ENCODE measurements at places on chromosomes 7 and 10. TPM values are rescaled to one million over a fixed set of nuclear protein-coding genes. Genes with fewer than 3 reads are reported as not detected.

Gene KLF6
- 70.4 TPM for total RNA-seq

Gene AKR1E2
- total RNA-seq, result 17.5 TPM

Gene NOM1
- total RNA-seq, result 16.9 TPM

Gene PLXDC2
- 3.0 TPM for total RNA-seq

Gene CPXM2
- 16.8 TPM for total RNA-seq

Gene STK32C
- 15.2 TPM for total RNA-seq

Gene SPDYE2B
- total RNA-seq, result not detected

Gene LIPK
- total RNA-seq, result not detected

Gene EGR2
- total RNA-seq, result 0.61 TPM

Gene ASB4
- 0.16 TPM for total RNA-seq

Gene CPA2
- not detected for total RNA-seq

Gene GFRA1
- total RNA-seq, result 31.3 TPM

Gene ICA1
- total RNA-seq, result 0.12 TPM

Gene ZNF282
- 42.9 TPM for total RNA-seq

Gene TMEM254
- total RNA-seq, result 11.2 TPM

Gene MYOZ1
- 0.12 TPM for total RNA-seq

Gene EEPD1
- total RNA-seq, result 7.9 TPM

Gene ADAMTS14
- total RNA-seq, result 15.6 TPM

Gene C10orf53
- total RNA-seq, result not detected

Gene CDK6
- 47.1 TPM for total RNA-seq

Gene TLX1
- total RNA-seq, result not detected

Gene LLCFC1
- not detected for total RNA-seq

Gene GIMAP2
- total RNA-seq, result 5.1 TPM

Gene AKR1C4
- total RNA-seq, result not detected

Gene SPDYE8
- not detected for total RNA-seq

Gene FKBP6
- total RNA-seq, result not detected

Gene RNF148
- 0.36 TPM for total RNA-seq

Gene MMP21
- not detected for total RNA-seq

Gene SPDYE6
- total RNA-seq, result not detected

Gene RET
- 2.4 TPM for total RNA-seq

Gene COL13A1
- 15.4 TPM for total RNA-seq

Gene PKD2L1
- not detected for total RNA-seq

Gene FAM25G
- not detected for total RNA-seq

Gene TAF6
- total RNA-seq, result 40.7 TPM

Gene PSD
- total RNA-seq, result 1.1 TPM

Gene VWDE
- not detected for total RNA-seq

Gene TMEM184A
- 0.49 TPM for total RNA-seq

Gene ELMO1
- total RNA-seq, result 0.16 TPM

Measured in hair follicle dermal papilla cell (primary cell).